ENCODE measurements at places on chromosomes 3 and 15. TPM values are rescaled to one million over a fixed set of nuclear protein-coding genes. Genes with fewer than 3 reads are reported as not detected.

The EFHB gene
- 2.4 TPM for total RNA-seq

DNA sequence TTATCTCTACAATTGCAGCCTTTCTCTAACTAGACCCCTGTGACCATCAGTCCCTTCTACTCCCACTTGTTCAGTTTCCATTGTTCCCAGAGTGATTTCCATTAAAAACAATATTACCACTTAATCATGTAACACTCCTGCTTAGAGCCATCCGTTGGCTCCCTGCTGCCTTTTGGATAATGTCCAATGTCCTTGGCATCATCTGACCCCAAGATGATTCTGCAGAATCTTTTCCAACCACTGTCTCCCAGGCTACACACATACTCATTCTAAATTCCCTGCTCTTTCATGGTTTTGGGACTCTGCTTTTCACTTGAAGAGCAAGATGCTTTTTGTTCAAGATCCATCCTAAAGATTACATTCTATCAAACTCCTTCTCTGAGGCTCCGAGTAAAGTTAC is 7.1 kb downstream of the KCNH8 start:
- peak; percentile 9 for DNase-seq

The MCF2L2 gene
- 16.0 TPM for total RNA-seq

The CYP1A2 gene
- not detected for total RNA-seq

- peak; percentile 89 for DNase-seq
Measured at GRCh38 chr3:195238586-195239118, 32.3 kb downstream of the XXYLT1 start.
